ENCODE measurements at places on chromosomes 7 and 10.

DNA sequence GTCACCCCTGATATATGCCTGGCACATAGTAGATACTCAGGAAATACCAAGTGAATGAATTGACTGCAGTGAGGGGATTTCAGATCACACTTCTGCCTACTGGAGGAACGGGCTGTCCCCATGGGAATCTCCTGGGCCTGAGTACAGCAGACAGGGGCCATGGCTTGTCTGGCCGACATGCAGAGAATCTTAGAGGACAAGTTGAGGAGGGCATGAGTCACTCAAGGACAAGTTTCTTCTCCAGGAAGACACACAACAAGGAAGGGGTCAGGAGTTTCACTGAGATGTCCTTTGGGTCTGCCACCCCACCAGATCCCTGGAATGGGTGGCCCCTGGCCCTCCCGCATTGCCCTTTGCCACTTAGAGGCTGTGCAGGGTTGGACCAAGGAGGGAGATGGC lies 20.7 kb downstream of the PLPP4 start:
- no peak for DNase-seq

DNA sequence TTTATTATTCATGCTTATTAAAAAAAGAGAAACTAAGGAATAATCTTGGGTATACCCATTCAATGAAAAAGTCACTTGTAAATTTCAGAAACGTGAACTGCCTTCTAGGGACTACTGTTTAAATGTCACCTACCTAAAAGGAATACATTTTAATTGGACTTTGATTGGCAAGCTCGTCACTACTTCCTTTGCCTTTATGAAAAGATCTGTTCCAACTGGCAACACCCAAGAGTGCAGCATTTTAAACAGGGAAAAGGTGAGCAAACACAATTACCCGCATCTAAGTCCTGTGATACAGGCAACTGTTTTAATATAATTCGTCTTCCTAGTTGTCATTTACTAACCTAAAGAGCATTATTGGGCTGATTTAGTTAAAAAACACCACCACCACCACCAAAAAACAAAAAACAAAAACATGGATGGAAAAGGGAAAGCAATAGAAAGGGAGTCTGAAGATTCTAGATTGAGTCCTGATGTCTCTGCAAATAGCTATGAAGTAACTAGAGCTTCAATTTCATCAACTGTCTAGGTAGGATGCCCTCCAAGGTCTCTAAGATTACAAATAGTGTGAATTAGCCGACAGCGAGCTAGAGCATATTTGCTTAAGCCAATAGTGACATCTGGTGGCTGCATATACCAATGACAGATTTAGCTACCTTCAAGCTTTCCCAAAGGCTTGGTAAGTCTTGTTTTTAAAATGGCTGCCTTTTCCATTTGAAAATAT lies 33.8 kb upstream of the ICA1 start:
- no peak for DNase-seq

DNA sequence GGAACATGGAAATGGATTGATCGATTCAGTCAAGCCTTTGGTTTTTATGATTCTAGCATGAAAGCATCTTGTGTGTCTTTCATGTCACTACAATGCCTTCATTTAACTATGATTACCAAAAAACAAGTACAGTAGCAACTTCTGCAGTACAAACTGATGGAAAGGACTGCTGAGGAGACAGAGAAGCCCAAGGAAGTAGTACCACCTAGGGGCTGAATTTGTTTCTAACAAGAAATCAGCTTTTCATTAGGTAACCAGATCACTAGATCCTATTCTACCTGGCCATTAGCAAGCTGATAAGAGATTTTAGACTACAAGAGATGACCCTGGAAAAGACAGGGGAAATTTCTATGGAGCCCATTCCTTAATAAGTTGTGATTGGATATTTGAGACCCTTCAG lies 3.2 kb upstream of the IFIT1 start:
- DNase-seq = no peak

- no peak for DNase-seq
Measured at GRCh38 chr10:67385089-67385488, 310.9 kb downstream of the CTNNA3 start.

GRCh38 chr7:22718911-22719420 lies 8.0 kb upstream of the IL6 start:
- no peak for DNase-seq

- no peak for DNase-seq
Measured at GRCh38 chr7:69608878-69609277, 10.6 kb downstream of the AUTS2 start.

DNA sequence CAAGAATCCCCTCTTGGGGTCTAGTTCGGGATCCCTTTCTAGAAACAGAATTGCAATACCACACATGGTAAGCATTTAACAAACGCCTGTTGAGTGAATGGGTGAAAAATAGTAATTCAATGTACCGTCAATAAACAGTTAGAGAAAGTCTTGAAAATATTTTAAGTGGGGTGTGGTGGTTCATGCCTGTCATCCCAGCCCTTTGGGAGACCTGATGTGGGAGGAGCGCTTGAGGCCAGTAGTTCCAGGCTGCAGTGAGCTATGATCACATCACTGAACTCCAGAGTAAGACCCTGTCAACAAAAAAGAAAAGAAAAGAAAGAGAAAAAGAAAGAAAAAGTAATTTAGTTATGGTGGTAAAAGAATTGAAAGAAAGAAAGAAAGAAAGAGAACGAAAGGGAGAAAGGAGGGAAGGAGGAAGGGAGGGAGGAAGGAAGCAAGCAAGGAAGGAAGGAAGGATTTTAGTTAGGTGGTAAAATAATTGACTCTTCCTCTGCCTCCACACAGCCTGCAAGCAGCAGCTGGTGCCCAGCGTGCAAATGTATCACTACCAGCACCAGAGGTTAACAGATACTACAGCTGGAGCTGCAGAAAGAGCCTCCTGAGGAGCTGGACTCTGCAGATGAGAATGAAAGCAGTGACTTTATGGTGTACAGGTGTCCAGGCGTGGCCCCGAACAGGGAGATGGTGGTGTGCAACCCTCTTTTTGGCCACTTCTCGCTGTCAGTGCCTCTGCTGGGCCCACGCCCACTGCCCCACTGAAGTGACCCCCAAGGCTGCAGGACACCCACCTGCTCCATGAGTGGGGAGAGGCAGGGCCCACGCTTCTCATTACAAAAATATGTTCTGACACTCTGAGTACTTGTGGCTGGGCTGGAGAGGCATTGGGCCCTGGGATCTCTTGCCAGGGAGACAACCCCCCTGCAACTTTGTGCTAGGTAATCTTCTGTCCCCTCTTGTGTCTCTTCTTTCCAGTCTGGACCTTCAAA lies 135.4 kb downstream of the BAMBI start:
- DNase-seq = no peak

DNA sequence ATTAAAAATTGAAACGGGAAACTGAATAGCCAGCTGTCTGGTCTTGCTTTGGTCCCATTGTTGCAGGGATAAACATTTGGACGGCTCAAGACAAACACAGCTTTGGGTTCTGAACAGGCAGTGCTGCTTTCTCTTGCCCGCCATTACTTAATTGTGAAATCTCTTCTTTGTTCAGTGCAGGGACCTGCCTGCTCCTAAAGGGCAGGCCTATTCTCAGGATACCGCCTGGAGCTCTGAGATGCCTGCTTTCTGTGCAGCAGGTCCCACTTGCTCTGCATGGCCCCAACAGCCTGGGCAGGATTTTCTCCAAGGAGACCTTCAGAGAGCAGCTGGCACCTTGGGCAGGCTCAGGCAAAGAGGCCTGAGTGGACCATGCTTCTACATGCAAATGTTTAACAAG lies 237.6 kb downstream of the KCNMA1 start:
- no peak for DNase-seq

DNA sequence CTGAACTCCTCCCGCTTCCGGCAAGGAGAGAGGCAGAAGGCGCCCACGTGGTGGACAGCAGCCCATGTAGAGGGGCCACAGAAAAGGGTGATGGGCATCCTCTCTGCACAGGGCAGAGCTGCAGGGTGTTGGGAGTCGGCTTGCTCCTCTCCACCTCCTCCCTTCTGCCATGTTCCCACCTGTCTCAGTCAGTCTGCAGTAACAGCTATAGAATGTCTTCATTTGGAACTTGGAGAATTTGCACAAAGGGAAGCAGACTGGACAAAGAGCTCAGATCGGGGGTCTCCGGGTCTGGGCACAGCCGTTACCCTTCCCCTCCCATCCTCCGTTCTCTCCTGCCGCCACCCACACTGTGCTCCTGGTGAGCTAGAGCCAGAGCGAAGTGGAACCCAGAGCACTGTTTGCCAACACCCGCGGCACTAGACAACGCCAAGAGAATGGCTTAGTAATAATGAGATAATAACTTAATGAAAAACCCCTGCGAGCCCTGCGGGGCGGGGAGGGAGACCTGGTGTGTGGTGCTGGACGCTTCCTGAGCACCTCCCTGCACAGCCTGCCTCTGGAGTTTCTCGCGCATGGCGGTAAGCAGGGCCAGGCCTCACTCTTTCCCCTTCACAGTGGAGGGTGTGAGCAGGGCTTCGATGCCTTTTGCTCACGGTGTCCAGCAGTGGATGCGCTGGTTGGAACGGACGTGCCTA lies 254.7 kb downstream of the PAXIP1 start:
- DNase-seq = no peak

DNA sequence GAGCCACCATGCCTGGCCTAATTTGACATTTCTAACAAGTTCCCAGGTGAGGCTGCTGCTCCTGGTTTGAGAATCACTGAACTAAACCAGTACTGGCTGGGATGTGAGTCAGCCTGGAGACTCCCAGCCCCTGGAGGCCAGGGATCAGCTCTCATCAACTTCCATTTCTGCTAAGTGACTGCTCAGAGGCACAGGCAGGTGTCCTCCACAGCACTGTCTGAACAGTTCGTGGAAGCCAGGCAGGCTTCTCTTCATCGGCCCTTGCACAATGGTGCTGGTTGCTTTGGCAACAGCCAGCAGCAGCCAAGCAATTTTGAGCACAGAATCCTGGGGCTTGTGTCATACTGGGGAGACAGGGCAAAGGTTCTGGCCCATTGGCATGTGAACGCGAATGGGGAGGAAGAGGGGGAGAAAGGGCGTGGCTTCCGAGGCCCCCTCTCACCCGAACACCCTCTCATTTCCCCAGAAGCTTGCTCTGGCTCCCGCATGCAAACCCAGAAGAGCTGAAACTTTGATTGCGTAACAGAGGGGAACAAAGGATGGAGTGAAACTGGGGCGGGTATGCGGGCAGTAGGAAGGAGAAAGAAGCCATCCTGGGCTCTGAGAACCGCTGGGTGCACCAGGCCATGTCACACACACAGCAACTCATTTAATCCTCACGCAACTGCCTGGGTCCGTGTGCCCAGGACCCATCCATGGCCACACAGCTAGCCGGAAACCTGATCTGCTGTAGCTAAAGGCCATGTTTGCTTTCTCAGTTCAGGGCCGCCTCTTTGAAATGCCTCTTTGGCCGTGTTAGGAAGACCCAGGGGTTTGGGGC lies 9.0 kb upstream of the POR start:
- no peak for DNase-seq

DNA sequence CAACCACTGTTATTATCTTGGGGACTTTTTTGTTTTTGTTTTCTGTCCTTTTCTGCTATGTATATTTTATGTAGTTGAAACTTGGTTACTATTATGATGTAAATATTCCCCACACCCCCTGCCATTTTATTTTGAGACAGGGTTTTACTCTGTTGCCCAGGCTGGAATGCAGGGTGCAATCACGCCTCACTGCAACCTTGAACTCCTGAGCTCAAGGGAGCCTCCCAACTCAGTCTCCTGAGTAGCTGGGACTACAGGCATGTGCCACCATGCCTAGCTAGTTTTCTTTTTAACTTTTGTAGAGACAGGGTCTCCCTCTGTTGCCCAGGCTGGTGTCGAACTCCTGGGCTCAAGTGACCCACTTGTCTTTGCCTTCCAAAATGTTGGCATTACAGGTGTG lies 18.0 kb downstream of the GSTO2 start:
- DNase-seq = no peak

DNA sequence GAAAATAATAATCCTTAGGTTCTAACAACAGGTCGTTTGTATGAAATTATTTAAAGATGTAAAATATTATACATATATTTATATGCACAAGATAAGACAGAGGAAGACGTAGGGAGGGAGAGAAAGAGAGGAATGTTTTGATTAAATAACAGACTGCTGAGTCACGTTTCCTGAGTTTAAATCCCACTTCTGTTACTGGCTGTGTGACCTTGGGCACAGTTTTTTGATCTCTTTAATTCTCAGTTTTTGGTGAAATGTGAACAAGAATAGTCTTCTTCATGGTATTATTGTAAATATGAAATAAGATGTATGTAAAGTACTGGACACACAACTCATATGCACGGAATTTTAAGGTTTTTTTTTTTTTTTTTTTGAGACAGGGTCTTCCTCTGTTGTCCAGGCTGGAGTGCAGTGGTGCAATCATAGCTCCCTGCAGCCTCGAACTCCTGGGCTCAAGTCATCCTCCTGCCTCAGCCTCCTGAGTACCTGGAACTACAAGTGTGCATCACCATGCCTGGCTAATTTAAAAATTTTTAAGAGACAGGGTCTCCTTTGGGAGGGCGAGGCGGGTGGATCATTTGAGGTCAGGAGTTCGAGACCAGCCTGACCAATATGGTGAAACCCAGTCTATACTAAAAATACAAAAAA lies 42.6 kb downstream of the BAMBI start:
- DNase-seq = no peak

DNA sequence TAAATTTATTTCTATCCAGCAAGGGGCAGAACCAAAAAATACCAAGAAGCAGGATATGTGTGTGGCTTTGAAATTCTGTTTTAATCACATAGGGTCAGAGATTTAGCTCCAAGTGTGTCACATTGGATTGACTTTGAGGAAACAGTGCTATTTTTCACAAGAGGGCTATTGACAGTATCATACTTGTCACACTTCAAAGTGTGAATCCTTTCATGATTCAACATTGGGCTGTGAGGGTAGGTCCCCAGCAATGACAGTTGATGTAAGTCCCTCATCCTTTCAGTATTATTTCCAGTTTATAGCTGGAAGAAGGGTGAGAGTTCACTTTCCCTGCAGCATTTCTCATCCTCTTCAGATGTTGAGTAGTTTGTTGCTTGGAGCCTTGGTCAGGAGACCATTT lies 7.4 kb downstream of the CCNY start:
- DNase-seq = no peak

DNA sequence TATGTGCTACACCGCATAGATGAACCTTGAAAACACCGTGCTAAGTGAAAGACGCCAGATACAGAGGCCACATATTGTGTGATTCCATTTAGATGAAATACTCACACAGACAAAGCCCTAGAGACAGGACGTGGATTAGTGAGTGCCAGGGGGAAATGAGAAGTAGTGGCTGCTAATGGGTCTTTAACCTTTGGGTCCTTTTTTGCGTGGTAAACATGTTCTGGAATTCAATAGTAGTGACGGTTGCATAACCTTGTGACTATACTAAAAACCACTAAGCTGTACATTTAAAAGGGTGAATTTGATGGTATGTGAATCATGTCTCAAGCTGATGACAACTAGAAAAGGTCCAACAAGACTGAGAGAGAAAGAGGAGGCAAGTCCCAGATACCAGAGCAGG lies 15.6 kb downstream of the SMKR1 start:
- no peak for DNase-seq

Data from activated naive CD4-positive, alpha-beta T cell treated with anti-CD3 and anti-CD28 coated beads, Interleukin-2, amount 50 U/mL, for 16 hours (primary cell).